ENCODE measurements at places on chromosomes 16 and 17.

DNA sequence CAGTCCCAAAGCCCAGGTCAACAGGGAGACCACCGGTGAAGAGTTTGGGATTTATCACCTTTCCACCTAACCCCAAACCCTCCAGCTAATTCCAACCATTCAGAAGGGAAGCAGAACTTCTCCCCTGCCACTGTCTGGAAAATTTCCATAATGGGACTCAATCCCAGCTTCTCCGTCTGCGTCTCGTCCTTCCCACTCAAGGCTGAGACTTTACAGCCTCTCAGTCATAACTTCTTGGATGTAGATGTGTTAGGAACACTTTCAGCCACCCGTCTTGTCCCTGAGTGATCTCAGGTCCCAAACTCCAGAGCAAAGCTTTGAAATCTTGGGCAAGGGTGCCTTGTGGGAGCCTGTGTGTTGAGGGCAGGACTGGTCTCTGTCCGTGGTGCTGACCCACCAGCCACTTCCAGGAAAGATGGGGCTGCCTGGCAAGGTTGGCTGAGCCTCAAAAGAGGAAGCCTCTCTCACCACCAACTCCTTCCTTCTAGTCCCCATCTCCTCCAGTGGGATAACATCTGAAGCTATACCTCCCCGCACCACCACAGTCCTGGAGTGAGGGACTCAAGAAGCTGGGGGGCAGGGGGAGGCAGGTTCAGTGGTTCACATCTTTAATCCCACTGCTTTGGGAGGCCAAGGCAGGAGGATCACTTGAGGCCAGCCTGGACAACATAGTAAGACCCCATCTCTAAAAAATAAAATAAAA is 9.3 kb downstream of the GAS2L2 start:
- peak; percentile 75 for DNase-seq

GRCh38 chr17:78383725-78384471 is 5.4 kb downstream of the PGS1 start:
- DNase-seq = peak; percentile 91

- DNase-seq = no peak
Measured at GRCh38 chr17:66840061-66840460, 5.1 kb downstream of the CACNG5 start.

DNA sequence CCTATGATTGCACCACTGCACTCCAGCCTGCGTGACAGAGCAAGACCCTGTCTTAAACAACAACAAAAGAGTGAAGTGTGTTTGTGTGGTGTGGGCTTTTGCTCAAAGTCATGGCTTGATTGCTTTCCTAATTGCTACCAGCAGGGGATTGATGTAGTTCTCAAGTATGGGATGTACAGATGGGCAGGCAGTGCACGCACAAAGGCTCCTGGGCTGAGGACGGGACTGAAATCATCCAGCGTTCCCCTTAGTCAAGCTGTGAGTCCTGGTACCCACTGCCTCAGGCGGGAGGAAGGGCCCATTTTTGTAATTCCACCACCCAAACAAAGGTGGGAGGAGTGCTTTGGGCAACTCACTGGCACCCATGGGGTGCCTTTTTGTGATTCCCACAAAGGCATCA is 47.3 kb downstream of the GDE1 start:
- no peak for DNase-seq

GRCh38 chr16:57568173-57568678 is 25.8 kb downstream of the ADGRG5 start:
- DNase-seq = no peak

DNA sequence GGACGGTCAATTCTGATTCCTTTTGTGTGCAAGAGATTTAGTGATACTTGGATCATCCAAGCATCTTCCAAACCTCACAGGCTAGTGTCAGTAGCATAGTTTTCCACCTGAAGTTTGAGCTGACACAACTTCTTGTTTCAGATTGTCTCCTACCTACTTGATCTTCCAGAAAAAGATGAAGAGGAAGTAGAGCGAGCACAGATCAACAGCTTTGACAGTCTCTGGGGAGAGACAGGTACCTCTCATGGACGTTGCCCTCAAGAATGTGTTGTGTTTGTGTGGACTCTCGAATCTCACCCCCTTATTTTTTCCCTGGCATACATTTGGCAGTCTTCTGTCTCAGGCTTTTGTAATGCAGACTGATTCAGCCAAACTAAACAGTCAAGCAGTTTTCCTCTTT is 47.4 kb downstream of the CYB561 start:
- DNase-seq = no peak

- no peak for DNase-seq
Measured at GRCh38 chr17:12739500-12739899, 49.8 kb upstream of the ARHGAP44 start.

- no peak for DNase-seq
Measured at GRCh38 chr17:312476-313148, 40.0 kb downstream of the RPH3AL start.

GRCh38 chr16:18013863-18014262 is 322.7 kb downstream of the NPIPA8 start:
- no peak for DNase-seq

GRCh38 chr16:31393056-31393455 is at the start of gene ITGAD:
Gene ITGAD (plus strand): TSS chr16:31393335. CDS start chr16:31393361, 26 bp downstream.
- no peak for DNase-seq

DNA sequence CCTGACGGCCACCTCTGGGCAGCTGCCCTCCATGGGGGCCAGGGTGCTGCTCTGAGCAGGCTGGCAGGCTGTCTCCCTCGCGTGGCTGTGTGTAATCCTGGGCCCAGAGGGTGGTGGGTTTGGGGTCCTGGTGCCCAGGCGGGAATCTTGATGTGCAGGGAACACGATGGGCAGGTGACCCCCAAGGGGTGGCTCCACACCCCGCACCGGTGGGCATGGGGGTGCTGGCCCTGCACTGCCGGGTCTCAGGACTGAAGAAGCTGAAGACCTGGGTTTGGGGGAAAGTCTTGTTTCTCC is 8.6 kb downstream of the CHMP6 start:
- no peak for DNase-seq

- DNase-seq = no peak
Measured at GRCh38 chr16:78443542-78444364, 344.3 kb downstream of the WWOX start.

- no peak for DNase-seq
Measured at GRCh38 chr17:45645330-45645729, 138.8 kb upstream of the CRHR1 start.

- DNase-seq = no peak
Measured at GRCh38 chr17:17387498-17388362, 84.6 kb downstream of the NT5M start.

DNA sequence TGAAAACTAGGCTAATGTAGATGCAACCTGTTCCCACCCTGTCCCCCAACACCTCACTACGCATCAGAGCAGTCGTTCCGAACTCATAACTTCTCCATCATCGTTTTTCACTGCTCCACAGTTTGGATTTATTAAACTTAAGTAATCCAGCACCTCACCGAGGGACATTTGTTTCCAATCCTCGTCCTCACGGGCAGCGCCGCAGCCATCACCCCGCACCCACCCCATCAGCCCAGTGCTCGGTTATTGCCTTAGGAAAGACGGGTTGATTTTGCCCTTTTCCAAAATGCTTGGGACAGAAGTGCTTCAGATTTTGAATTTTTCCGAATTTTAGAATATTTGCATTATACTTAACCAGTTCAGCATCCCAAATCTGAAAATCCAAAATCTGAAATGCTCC is 71.0 kb upstream of the DOC2B start:
- no peak for DNase-seq

GRCh38 chr17:343211-343610 is 9.4 kb downstream of the RPH3AL start:
- no peak for DNase-seq

- DNase-seq = no peak
Measured at GRCh38 chr16:57611181-57611580, 17.2 kb upstream of the ADGRG1 start.

GRCh38 chr17:82257473-82257872 is 16.0 kb downstream of the CSNK1D start:
- DNase-seq = peak; percentile 53

GRCh38 chr17:81714412-81715106 is 2.5 kb downstream of the SLC25A10 start:
- DNase-seq = no peak

- no peak for DNase-seq
Measured at GRCh38 chr16:71727551-71728324, 3.2 kb upstream of the PHLPP2 start.
